ENCODE measurements at places on chromosomes 5 and 9.

GRCh38 chr5:150604010-150604409 is 36.5 kb upstream of the SYNPO start:
- DNase-seq, result no peak

GRCh38 chr9:126301985-126302603 is 24.5 kb upstream of the MVB12B start:
- peak; percentile 41 for DNase-seq

DNA sequence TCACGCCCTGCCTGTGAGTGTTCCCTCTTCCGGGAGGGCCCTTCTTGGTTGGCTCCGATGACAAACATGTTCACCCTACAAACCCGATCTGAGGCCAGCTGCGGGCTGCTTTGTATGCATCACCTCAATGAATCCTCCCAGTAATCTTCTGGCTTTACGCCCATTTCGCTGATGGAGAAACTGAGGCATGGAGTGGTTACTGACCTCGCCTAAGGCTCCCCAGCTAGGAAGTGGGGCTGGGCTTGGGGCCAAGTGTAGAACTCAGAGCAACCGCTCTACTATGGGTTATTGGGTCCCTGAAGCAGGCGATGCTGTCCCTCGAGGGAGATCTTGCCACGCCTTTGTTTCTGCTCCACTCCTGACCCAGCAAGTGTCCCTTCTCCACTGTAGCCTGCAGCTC is 38.2 kb upstream of the RPL26L1 start:
- DNase-seq, result no peak

- no peak for DNase-seq
These were observed 58.7 kb upstream of the GALNT10 start for GRCh38 chr5:154131817-154132216.

- no peak for DNase-seq
These were observed 268.6 kb downstream of the NR3C1 start for GRCh38 chr5:143134900-143135299.
